Sciatic nerve (tissue), 2 donors: ENCODE measurements at places on chromosomes 6 and 20.

GRCh38 chr6:10250655-10251220, 164.1 kb downstream of the TFAP2A start:
- DNase-seq = no peak

GRCh38 chr6:43702171-43702533, 14.6 kb upstream of the MRPS18A start:
- no peak for DNase-seq

DNA sequence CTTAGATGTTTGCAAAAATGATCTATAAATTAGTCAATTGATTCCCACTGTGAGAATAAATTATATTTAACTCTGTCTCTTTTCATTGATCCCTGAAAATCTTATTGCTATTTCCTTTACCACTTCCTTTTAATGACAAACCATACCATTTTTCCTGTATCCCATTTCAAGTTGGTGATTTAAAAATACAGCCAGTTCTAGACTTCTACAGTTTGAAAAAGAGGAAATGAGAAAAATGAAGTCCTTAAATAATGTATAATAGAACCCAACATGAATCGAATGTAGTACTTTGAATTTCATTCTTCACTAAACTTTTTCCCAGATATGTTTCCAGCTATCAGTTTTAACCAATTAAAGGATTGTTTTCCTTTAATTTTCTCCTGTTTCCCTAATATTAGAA, 29.5 kb upstream of the SDHAF4 start:
- DNase-seq = no peak

DNA sequence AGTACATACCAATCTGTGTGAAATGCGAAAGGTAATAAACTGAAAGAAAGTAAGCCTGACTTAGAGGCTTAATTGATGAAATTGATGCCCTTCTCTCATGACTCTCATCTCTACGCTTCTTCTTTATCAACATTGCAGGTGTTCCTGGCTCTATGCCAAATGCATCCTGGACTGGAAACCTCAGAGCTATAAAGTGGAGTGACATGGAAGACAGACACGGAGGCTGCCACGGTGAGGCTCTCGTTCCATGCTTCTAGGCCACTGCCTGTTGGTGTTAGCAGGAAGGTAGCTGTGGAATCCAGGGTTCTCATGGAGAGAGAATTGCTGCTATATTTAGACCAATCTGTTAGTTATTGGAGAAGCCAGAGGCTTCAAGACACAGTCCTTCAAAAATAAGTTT, 73.2 kb downstream of the C6orf52 start:
- no peak for DNase-seq

DNA sequence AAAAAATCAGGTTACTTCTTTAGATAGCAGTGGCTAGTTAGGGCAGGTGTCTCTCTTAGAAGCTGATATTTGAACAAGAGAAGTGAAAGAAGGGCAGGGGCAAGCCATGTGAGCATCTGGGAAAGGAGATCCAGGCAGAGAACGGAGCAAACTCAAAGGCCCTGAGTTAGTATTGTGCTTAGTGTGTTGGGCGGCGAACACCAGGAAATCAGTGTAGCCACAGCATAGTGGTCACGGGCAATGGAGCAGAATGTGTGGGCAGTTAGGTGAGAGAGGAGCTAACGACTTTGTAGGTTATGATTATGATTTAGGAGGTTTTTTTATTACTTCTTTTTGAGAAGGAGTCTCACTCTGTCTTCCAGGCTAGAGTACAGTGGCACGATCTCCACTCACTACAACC, 229.3 kb downstream of the TMEM242 start:
- no peak for DNase-seq

GRCh38 chr20:39822667-39823066, 860.5 kb downstream of the DHX35 start:
- no peak for DNase-seq
